ENCODE measurements at places on chromosomes 4 and X.

GRCh38 chr4:169795585-169795984, 37.8 kb upstream of the HPF1 start:
- DNase-seq = no peak

DNA sequence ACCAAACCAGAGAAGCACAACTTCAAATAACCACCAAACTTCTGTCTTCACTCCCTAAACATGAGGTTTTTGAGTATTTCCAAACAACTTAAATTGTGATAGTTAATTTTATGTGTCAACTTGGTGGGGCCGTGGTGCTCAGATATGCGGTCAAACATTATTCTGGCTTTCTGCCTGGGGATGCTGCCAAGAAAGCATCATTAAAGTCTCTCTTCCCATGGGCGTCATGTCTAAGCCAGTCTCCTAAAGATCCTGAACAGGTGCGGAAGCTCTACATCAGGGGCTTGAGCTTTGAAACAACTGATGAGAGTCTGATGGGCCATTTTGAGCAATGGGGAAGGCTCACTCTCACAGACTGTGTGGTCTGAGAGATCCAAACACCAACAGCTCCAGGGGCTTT, 24.1 kb upstream of the SOD3 start:
- DNase-seq = peak; percentile 10

DNA sequence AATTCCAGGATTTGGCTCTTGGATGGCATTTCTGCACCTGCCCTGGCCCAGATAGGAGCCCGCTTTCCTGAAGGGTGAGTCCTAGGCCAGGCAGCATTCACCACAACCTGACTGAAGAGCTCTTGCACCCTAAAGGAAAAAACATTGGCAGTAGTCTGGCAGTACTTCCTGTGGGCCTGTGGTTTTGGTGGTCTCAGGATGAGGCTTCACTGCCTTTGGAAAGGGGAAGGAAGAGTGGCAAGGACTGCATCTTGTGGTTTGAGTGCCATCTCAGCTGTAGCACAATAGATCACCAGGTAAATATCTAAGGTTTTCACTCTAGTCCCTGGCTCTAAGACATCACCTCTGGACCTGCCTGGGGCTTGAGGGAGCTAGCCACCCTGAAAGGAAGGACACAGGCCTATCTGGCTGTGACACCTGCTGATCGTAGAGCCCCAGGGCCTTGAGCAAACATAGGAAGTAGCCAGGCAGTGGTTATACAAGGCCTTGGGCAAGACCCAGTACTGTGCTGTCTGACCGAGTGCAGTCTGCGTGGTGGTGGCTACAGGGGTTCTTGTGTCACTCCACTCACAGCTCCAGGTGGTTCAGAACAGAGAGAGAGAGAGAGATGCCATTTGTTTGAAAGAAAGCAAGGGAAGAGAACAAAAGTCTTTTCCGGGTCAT, 28.5 kb upstream of the PRRG1 start:
- DNase-seq = no peak

DNA sequence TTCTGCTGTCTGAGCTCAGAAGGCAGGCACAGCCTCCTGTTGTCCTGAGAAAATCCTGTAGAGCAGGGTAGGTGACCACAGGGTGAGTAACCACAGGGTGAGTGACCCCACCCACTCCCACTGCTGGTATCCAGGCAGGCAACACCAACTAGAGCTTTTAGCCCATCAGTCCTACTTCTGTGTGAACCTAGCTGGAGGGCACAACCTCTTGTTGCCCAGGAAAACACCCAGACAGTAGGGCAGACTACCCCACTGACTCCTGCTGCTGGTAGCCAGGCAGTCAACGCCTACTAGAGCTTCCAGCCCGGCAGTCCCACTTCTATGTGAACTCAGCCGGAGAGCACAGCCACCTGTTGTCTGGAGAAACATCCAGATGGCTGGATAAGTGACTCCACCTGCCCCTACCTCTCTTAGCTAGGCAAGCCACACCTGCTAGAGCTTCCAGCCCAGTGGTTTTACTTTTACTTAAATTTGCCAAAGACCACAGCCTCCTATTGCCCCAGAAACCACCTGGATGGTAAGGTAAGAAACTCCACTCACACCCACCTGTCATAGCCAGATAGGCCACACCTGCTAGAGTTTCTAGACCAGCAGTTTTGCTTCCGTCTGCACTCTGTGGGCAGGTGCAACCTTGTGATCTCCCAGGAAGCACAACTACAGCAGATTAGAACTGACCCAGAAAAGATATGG, 371.6 kb downstream of the INPP4B start:
- no peak for DNase-seq

GRCh38 chr4:55547918-55548317, 1.2 kb upstream of the CLOCK start:
- DNase-seq = no peak

DNA sequence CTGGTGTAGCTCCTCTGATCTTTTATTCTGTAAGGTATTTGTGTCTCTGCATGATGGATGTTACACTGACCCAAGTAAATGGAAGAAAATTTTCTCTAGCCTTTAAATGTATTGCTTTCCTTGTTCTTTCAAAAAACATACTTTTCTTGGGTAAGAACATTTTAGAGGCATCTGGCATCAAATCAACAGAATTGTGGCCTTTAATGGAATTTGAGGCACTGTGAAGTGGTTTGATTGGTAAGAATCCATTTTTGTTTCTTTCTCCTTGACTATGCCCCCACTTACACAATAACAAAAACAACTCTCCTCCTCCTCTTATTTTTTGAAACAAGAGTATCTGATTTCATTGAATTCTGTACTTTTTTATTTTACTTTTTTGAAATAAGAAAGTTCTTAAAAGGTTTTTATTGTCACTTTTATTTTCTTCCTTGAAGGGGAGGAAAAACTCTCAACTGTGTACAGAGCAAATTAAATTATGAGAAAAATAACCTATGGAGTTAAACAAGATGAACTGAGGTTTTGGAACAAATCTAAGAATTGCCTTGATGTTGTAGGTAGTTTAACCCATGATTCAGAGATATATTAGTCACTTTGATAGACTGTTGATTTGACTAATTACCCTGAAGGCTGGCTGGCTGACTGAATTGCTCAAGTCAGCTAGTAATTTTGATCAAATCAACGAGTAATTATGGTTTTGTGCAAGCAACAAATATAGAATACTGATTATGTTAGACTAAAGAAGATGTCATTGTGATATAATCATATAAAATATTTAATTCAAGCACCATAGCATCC, 146.4 kb downstream of the FHIP1A start:
- DNase-seq = no peak

- DNase-seq = no peak
These were observed 392.8 kb upstream of the NR3C2 start for GRCh38 chr4:148834804-148835631.

- no peak for DNase-seq
These were observed 244.3 kb downstream of the PTTG2 start for GRCh38 chr4:38204339-38205035.

DNA sequence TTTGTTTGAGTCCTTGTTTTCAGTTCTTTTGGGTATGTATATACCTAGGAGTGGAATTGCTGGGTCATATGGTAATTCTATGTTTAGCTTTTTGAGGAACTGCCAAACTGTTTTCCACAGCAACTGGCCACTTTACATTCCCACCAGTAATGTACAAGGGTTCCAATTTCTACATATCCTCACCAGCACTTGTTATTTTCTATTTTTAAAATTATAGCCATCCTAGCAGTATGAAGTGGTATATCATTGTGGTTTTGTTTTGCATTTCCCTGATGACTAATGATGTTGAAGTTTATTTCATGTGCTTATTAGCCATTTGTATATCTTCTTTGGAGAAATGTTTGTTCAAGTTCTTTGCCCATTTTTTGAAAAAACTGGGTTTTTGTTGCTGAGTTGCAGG, 39.6 kb downstream of the TMEM164 start:
- DNase-seq = no peak

GRCh38 chr4:89860971-89861370, 24.0 kb upstream of the SNCA start:
- no peak for DNase-seq

All from osteocyte (in vitro differentiated cells).